ENCODE measurements at places on chromosomes 3 and 15.
A peak's percentile ranks its signal among the peaks of the same experiment; 100 is the strongest.

DNA sequence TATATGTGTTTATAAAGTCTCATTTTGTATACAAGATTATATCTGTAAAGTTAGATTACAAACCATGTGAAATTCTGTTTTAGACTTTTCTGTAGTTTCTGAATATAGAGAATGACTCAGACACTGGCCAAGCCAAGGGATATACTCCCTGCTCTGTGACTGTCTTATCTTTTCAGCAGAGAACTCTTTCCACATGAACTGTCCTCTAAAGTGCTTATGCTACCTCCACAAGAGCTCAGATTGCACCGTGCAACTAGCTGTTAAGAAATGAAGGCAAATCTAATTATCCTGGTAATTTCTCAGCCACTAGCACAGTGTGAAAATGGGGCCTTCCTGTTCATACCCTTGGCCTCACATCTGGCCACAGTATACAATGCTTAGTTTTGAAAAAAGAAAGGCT is 44.3 kb upstream of the CPNE4 start:
- no peak for DNase-seq

- DNase-seq = no peak
Observed at GRCh38 chr3:189529468-189529867, 101.7 kb upstream of the TP63 start.

DNA sequence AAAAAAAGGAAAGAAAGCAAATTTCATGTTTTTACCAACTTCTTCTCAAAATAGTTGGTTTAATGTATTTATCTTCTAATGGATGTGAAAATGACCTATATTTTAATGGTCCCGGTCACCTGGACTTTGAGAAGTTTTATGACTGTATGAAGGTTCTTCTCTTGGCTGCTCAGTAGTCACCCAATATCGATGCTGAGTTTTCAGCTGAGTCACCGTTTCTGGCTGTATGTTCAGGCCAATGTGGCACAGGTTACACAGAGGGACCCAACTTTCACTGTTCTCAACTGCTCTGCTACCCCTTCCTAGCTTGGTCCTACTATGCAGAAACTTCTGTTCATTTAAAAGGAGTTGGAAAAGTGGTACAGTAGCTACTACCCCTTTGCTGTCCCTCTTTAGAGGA is 25.8 kb downstream of the VGLL3 start:
- no peak for DNase-seq

DNA sequence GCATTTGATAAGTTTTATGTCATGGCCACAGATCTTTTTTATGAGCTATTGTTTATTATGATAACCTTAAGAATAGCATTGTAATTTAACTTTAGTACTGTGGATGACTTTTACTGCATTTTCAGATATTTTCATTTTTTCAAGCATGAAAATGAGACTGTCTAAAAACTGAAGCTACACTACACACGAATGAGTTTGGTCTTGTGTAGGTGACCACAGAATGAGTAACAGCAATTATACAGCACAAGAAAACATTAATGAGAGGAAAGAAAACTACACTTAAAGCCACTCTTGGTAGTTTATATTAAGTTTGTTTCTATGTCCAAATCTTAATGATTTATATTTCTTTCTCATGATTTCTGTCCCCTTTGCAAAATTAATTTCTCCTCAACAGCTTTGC is 809.2 kb downstream of the NAALADL2 start:
- DNase-seq = no peak

- DNase-seq = no peak
Observed at GRCh38 chr15:41559239-41559782, 299 bp downstream of the TYRO3 start.

- no peak for DNase-seq
Observed at GRCh38 chr3:121871430-121871829, 22.8 kb upstream of the SLC15A2 start.

- no peak for DNase-seq
Observed at GRCh38 chr3:127061641-127062040, 78.7 kb downstream of the PLXNA1 start.

DNA sequence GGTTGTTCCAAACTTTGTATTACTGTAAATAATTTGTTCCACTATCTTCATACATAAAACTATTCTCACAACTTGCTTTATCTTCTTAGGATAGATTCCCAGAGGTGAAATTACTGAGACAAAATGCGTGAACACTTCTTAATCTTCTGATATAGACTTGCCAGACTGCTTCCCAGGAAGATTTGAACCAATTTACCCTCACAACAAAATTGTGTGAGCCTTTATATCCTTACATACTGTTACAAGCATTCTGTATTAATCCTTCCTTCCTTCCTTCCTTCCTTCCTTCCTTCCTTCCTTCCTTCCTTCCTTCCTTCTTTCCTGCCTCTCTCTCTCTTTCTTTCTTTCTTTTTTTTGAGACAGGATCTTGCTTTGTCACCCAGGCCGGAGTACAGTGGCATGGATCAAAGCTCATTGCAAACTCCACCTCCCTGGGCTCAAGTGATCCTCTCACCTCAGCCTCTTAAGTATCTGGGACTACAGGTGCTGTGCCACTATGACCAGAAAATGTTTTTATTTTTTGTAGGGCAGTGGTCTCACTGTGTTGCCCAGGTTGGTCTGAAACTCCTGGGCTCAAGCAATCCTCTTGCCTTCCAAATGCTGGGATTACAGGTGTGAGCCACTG is 57.1 kb upstream of the SSR3 start:
- DNase-seq = no peak

DNA sequence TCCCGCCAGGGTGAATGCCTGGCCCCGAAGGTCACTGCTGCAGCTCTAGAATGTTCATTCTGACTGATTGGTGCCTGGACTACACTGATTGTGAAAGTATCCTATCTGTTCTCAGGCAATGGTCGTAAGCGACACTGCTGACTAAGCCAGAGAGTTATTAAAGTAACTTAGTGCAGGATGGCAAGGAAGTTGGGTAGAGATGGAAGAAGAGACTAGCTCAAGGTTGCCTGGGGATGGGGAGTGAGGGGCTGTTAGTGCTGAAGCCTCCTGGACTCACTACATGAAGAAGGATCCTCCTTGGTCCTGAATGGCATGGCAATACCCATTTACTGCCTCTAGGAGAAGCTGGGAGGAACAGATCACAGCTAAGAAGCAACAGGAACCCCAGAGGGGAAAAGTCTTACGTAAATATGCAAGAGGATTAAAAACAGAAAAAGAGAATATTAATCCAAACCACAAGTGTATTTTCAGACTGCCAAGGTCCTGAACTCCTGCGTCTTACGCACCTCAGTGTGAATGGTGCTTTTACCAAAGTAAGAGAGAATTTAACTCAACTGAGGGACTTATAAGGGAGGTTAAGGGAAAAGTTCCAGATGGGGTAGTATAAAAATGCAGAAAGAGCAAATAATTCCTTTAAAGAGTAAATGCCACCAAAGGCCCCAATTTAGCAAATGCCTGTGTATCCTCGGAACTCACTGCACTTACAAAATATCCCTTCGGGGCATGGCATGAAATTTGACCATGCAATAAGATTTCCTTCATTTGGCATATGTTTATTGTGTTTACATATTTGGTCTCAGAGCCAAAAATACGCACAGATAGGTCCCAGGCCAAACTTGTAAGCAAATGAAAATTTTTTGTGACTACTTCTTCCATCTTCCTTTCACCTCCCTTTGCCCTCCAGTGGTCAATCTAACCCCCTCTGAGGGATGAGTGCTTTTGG is 64.0 kb upstream of the DGKG start:
- peak; percentile 56 for DNase-seq

DNA sequence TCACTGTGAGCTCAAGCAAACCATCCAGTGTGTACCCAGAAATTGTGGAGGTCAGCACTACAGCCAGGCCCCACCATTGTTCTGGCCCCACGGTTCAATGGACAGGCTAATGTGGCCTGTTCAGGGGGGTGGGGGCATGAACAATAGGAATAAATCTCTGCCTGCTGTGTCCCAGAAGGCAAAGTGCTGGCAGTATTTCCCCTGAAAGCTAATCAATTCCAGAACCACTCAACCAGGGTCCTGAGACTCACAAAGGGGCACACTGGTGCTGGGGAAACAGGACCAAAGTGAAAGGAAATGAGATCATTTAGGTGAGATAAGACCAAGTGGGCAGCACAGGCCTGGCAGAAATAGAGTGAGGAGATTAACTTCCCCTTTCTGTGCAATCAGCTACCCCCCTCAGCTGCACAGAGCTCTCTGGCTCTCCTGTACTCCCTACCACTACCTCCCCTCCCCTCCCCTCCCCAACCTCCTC is 11.5 kb downstream of the CRYGS start:
- no peak for DNase-seq

DNA sequence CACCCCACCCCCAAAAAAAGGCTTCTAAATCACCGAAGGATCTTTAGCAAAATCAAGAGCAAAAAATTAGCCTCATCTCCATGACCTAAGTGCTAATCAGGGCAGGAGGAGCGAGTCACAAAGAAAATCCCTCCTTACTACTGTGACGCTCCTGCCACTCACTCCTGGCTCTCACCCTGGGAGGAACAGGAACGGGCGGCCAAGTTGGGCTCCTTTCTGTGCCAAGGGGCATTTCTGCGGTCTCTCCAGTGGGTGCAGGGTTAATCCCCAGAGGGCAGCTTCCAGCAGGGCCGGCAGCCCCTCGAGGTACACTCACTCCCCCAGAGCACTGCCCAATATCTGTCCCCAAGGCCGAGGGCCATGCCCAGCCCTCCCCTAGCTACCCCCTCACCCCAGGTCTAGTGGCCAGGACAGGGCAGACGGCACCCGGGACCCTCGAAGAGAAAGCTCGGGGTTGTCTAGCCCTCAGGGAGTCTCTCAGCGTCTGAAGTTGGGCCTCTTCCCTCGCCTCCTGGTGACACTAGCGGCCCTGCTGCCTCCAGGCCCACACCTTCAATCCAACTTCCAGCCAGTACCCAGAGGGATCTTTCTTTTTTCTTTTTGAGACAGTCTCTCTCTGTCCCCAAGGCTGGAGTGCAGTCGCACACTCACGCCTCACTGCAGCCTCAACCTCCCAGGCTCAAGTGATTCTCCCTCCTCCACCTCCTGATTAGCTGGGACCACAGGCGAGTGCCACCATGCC is 706 bp downstream of the CAV3 start:
- DNase-seq = peak; percentile 42

GRCh38 chr15:41965441-41966413 is 6.6 kb downstream of the EHD4 start:
- peak; percentile 44 for DNase-seq

DNA sequence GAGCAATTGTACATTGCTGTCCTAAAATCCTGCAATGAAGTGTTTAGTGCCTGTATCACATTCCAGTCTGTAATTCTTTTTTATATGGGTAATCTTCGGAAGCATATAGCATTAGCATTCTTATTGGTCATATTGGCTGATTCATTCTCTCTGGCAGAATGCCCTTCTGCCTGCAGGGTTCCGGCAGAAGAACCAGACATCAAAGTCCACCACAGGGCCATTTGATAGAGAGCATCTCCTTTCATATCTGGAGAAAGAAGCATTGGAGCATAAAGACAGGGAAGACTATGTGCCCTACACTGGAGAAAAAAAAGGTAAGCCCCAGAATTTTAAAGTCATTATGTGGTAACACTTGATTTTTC is 39.6 kb downstream of the TMOD3 start:
- peak; percentile 72 for DNase-seq

GRCh38 chr15:90343302-90343790 is 8.7 kb upstream of the ZNF774 start:
- no peak for DNase-seq

DNA sequence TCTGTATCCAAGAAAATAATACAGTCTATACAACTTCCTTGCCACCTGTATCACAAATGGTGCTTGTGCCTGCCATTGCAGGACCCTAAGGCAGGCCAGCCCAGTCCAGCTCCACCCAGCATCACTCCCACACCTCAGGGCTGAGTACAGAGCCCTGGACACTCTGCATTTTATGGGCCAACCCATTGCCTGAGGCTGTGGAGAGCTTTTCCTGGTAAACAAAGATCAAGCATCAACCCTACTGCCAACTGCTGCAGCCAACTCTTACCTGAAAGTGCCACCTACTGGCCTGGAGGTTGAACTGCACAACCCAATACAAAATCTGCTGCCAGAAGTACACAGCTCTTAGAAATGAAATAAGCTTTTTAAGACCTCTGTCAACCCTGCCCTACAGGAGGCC is 1082.2 kb downstream of the NAALADL2 start:
- DNase-seq = no peak

DNA sequence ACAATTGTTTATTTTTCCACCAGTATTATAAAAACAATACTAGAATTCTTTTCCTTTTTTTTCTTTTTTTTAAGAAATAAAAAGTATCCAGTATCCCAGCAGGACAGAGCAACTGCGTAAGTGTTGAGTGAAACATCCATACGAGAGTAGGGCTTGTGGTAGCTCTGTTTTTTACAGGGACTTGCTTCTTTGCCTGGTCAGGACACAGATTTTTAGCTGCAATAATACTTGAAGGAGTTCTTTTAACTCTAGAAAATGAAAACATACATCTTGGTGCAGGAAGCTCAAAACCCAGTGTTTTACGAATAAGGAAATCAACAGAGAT is 297.7 kb upstream of the NR2E3 start:
- DNase-seq = no peak

- no peak for DNase-seq
Observed at GRCh38 chr15:39285071-39285470, 295.8 kb upstream of the THBS1 start.

- no peak for DNase-seq
Observed at GRCh38 chr3:190105876-190106275, 14.8 kb downstream of the P3H2 start.

DNA sequence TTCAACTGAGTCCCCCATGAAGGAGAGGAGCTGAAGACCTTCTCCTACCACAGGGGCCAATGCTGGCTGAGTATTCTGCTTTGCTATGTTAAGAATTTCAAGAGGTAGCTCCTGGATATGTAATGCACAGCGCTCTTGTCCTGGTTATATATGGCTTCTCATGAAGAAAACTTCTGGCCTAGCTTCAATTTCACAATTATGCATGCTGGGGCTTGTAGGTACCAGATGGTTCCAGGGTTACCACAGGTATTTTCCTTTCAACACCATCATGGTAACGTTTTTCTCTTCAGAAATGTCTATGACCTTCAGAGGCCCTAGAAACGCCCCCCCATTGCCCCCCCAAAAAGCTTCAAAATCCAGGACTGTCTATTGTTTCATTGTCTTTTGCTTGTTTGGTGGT is 311.7 kb upstream of the ICE2 start:
- DNase-seq = no peak

- no peak for DNase-seq
Observed at GRCh38 chr3:37924453-37924852, 62.8 kb downstream of the CTDSPL start.

- no peak for DNase-seq
Observed at GRCh38 chr3:46882377-46883053, 5.0 kb downstream of the PTH1R start.

- DNase-seq = no peak
Observed at GRCh38 chr3:130377960-130378676, 32.6 kb downstream of the COL6A5 start.
